ENCODE measurements at places on chromosomes 13 and 19. TPM values are rescaled to one million over a fixed set of nuclear protein-coding genes. Genes with fewer than 3 reads are reported as not detected.
A peak's percentile ranks its signal among the peaks of the same experiment; 100 is the strongest.

The OR7G1 gene
- total RNA-seq, result not detected

The MCEMP1 gene
- total RNA-seq, result 0.38 TPM

The LSM14A gene
- 114 TPM for total RNA-seq

The KLK5 gene
- 0.88 TPM for total RNA-seq

The TM9SF2 gene
- total RNA-seq, result 144 TPM

The KCTD4 gene
- total RNA-seq, result 0.22 TPM

The USE1 gene
- total RNA-seq, result 26.0 TPM

The ZNF700 gene
- total RNA-seq, result 20.9 TPM

The UBE2L5 gene
- total RNA-seq, result not detected

DNA sequence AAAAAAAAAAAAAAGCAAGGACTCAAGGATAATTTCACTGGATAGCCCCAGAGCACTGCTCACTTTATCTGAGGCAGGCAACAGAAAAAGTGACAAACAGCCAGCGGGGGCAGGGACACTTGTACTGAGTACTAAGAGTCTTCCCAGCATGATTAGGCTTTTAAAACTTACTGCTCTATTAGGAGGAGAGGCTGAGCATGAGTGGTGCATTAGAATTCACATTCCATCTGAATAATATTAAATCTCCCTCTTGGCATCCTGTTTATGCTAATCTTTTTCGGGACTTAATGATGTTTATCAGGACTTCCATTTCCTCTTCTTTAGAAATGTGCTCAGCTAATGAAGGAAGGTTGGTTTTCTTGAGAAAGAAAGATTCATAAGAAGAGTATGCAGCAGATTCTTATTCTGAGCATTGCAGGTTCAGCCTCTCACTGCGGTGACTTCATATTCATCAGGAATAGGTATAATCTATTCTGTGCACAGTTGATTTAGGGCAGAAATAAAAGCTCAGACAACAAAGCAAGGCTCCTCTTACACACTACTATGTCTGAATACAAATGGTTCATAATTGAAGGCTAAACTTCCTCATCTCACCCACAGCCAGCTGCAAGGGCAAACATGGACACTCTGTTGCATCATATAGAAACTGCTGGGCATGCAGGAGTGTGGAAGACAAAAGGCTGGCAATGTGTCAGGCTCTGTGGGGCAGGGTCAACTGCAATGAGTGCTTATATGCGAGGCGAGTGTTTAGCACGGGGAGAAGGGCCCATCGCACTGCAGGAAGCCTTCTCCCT is 107.0 kb downstream of the KL start:
- no peak overlapping the region for H3K27ac ChIP-seq
- peaks cover 11% of the 10 kb centered on the region for H3K36me3 ChIP-seq
- no peak for DNase-seq
- H3K4me1 ChIP-seq, result peaks cover 16% of the 10 kb centered on the region
- no peaks in the 10 kb centered on the region for H3K27me3 ChIP-seq
- no peak overlapping the region for H3K4me3 ChIP-seq

- no peaks in the 10 kb centered on the region for H3K4me1 ChIP-seq
- no peaks in the 10 kb centered on the region for H3K27me3 ChIP-seq
- H3K4me3 ChIP-seq, result no peak overlapping the region
- no peak for DNase-seq
Observed at GRCh38 chr19:16223746-16224145, 26.0 kb downstream of the AP1M1 start.

- H3K27ac ChIP-seq, result no peak overlapping the region
- no peaks in the 10 kb centered on the region for H3K36me3 ChIP-seq
- no peak overlapping the region for H3K4me3 ChIP-seq
- no peak for DNase-seq
- no peaks in the 10 kb centered on the region for H3K27me3 ChIP-seq
- H3K4me1 ChIP-seq, result no peaks in the 10 kb centered on the region
Observed at GRCh38 chr13:31982124-31982523, 49.5 kb upstream of the FRY start.

DNA sequence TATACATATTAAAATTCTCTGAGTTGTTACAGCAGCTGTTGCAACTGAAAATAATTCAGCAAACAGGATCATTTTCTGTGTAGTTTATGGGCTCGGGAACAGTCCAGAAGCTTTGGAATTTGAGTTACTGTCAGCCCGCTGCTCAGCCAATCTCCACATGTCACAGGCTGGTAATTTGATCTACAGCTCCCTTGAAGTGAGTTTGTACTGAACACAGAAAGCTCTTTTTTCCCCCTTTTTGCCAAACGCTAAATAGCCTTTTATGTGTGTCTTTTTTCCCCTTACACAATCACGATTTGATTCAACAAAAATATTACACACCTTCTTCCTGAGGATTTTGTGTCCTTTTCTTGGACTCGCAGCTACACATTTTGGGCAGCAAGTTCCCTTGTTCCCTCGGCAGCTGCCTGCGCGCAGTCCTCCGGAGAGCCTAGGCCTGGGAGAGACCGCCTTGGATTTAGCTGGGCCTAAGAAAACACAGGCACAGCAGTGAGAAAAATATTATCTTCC is 371.4 kb downstream of the KCNRG start:
- H3K27ac ChIP-seq, result peak overlapping the region; percentile 44
- no peaks in the 10 kb centered on the region for H3K36me3 ChIP-seq
- peak; percentile 88 for DNase-seq
- peaks cover 4% of the 10 kb centered on the region for H3K4me1 ChIP-seq
- H3K4me3 ChIP-seq, result no peak overlapping the region

GRCh38 chr13:101382701-101383100 is 33.6 kb downstream of the NALCN start:
- DNase-seq, result no peak
- H3K27ac ChIP-seq, result no peak overlapping the region
- no peak overlapping the region for H3K4me3 ChIP-seq
- H3K27me3 ChIP-seq, result no peaks in the 10 kb centered on the region
- no peaks in the 10 kb centered on the region for H3K36me3 ChIP-seq
- H3K4me1 ChIP-seq, result no peaks in the 10 kb centered on the region

DNA sequence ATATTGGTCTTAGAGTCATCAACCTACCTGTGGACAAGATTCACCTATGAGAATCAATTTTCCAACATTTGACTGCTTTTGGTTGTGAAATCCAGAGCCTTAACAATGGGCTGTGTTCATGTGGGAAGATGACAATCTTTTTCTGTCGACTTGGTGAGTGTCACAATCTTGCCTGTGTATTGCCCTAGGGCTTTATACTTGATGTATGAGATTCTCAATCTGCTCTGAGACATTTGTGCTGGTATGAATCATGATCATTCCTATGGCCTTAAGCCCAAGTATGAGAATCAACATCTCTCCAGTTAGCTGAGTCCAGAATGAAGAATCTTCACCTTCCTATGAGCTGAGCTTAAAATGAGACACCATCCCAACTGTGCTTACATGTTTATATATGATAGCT is 68.7 kb downstream of the ZNF726 start:
- H3K27me3 ChIP-seq, result no peaks in the 10 kb centered on the region
- H3K4me3 ChIP-seq, result no peak overlapping the region
- no peak overlapping the region for H3K27ac ChIP-seq
- no peaks in the 10 kb centered on the region for H3K4me1 ChIP-seq
- H3K36me3 ChIP-seq, result no peaks in the 10 kb centered on the region

DNA sequence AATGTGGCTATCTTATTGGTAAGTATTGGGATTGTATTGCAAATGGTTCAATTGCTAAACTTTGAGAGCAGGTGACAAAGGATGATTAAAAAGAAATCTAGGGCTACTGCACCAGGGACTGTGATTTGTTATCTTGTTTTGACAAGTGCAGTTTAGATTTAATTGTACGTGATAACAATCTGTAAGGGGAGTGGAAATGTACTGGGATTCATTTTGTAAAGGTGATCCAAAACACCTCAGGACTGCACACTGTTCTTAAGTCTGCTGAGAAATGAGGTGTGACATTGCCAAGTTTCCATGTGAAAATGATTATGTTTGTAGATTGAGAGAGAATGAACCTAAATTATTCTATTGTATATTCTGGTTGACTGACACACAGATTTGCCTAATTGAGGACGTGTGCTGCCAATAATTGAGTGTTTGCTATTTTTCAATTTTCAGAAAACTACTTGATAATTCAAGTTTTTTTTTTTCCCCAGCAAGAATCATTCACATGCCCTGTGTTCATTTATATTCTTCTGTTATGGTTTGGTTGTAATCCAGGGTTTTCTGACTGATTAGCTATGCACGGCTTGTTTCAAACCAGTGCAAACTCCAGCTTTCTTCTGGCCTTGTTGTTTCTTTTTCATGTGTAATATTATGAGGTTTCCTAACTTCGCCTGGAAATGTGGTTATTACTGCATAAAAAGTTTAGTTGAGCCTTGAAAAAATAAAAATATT is 308.0 kb downstream of the OLFM4 start:
- H3K27ac ChIP-seq, result no peak overlapping the region
- no peak for DNase-seq
- no peak overlapping the region for H3K4me3 ChIP-seq
- no peaks in the 10 kb centered on the region for H3K4me1 ChIP-seq

DNA sequence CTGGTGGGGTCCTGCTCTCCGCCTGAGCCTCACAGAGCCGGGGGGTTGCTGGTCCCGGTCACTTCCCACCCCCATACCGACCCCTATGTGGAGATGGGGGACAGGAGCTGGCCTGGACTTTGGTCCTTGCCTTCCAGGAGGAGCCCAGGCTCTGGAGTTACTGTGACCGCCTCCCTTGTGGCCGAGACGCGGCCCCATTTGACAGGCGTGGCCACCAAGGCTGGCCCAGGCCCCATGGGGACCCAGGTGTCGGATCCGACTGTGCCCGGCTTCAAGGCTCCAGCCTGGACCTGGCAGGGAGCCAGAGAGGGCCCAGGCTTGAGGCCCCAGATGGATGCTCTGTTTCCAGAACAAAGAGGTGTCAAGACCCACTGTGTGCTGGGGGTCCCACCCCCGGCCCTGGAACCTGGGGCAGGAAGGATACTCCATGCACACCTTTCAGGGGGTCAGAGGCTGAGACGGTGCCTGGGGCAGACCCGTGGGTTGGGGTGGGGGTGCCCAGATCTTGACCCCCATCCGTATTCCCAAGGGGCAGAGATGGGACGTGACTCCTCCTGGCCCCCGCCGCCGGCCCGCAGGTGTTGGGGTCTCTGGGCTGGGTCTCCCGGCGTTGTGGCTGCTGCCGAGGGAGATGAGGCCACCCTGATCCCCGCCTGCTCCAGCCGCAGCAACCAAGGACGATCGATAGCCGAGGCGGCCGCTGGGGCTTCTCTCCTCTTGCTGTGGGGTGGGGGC is 47.8 kb upstream of the TCF3 start:
- no peaks in the 10 kb centered on the region for H3K4me1 ChIP-seq
- H3K4me3 ChIP-seq, result no peak overlapping the region
- no peak for DNase-seq
- H3K27ac ChIP-seq, result no peak overlapping the region

- H3K27me3 ChIP-seq, result no peaks in the 10 kb centered on the region
- no peaks in the 10 kb centered on the region for H3K4me1 ChIP-seq
- no peak overlapping the region for H3K27ac ChIP-seq
- H3K36me3 ChIP-seq, result no peaks in the 10 kb centered on the region
Observed at GRCh38 chr19:31013384-31014020, 335.7 kb downstream of the TSHZ3 start.

- no peaks in the 10 kb centered on the region for H3K36me3 ChIP-seq
- no peak overlapping the region for H3K27ac ChIP-seq
- no peaks in the 10 kb centered on the region for H3K27me3 ChIP-seq
- DNase-seq, result no peak
- H3K4me3 ChIP-seq, result no peak overlapping the region
- no peaks in the 10 kb centered on the region for H3K4me1 ChIP-seq
Observed at GRCh38 chr13:102183509-102184182, 218.2 kb downstream of the FGF14 start.

DNA sequence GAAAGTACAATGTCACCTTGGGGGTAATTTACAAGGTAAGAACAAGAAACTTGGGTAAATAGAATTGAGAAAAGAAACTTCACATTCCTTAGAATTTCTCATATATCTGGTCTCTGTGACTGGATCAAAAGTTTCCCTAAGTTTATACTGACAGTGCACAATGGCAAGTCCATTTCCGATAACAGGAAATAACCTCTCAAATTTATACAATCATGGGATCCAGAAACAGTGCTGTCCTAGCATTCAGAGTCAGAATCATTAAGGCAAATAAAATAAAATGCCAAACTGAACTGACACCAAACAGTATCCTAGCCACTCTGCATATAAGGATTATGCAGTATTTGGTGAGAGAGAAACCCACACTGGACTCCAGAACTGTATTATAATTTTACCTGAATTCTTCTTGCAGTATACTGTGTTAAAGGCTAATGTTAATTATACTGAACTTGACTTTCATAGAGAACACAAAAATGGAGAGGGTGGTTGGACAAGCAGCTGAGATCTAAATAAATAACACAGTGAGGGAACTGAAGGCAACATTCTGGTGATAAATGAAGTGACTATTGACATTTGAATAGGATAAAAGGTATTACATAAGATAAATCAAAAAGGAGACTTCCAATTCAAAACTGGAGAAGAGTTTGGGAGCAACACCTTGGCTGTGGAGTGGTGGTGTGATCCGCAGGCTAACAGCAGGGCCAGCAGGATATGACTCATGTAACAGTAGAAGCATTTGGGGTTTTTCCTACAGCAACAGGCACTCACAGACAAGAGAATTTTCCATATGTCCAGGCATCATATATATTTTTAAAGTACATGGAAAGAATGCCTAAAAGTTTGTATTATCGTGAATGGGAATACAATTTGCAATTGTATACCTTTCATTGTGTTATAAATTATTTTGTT is 932.5 kb upstream of the MIR17HG start:
- H3K27me3 ChIP-seq, result no peaks in the 10 kb centered on the region
- H3K27ac ChIP-seq, result no peak overlapping the region
- H3K36me3 ChIP-seq, result no peaks in the 10 kb centered on the region
- H3K4me1 ChIP-seq, result no peaks in the 10 kb centered on the region
- H3K4me3 ChIP-seq, result no peak overlapping the region

DNA sequence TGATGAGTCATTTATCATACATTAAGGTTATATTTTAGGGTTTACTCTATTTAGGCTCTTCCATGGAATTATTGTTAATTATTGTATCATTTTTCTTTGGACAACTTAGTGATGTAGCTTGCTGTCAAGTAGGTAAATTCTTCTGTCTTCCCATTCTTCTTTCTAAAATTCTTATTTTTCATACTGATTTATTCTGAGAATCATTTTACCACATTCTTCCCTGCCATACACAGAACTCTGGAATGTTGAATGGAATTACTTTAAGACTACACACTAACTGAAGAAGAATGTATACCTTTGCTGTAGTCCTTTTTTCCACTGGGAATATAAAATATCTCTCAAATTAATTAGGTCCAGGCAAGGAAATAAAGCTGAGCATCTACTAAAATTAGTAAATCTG is 24.5 kb upstream of the SLC7A1 start:
- no peak overlapping the region for H3K4me3 ChIP-seq
- no peak overlapping the region for H3K27ac ChIP-seq
- H3K4me1 ChIP-seq, result no peaks in the 10 kb centered on the region
- no peaks in the 10 kb centered on the region for H3K27me3 ChIP-seq
- no peaks in the 10 kb centered on the region for H3K36me3 ChIP-seq
- no peak for DNase-seq

DNA sequence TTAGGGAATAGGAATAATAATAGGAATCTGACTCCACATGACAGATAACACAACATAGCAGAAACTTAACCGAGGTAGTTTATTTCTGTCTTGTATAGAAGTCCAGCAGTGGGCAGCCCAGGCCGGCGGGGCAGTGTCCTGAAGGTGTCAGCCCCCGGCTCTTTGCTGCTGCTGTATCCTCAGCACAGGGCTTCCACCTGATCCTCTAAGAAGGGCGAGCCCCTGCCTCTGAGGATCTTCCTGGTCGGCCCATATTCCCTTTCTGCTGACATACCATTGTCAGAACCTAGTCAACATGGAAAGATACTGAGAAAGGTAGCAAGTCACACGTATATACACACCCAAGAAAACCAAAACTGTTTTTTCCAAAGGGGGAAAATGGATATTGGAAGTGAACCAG is 56.2 kb upstream of the GPR183 start:
- no peak for DNase-seq
- no peaks in the 10 kb centered on the region for H3K36me3 ChIP-seq
- no peak overlapping the region for H3K27ac ChIP-seq
